ENCODE measurements at places on chromosomes 12 and 14.

DNA sequence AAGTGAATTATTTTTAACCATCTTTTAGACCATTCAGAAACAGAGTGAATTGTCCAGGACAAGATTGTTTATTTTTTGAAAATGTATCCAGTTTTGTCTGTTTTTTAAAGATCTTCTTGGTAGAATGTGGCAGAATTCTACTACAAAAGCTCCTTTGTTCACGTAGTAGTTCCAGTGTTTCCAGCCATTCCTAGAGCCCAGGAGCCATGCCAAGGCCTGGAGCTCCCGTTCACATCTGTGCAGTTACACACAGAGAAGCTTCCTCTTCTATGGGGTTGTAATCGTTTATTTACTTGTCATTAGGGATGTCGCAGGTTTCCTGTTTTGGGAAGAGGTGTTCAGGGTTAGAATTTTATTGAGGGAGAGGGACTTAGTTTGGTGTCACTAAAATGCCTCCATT lies 409.8 kb downstream of the NPAS3 start:
- DNase-seq = no peak

DNA sequence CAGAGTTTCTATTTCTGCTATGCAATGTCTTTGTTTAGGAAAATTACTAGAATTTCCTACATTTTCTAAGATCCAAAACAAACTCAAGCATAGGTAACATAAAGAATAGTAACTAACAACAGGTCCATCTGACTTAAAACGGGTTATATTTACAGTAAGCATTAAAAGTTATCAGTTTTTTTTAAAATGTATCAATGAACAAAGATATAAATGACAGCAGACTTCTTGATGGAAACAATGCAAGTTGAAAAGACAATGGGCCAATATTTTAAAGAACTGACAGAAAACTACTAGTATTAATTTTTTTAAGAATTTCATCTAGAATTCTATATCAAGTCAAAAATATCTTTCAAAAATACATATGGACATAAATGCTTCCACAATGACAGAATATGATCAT lies 367.1 kb upstream of the MGAT4C start:
- no peak for DNase-seq

- DNase-seq = no peak
Measured at GRCh38 chr14:96554315-96554910, 52.2 kb downstream of the PAPOLA start.

DNA sequence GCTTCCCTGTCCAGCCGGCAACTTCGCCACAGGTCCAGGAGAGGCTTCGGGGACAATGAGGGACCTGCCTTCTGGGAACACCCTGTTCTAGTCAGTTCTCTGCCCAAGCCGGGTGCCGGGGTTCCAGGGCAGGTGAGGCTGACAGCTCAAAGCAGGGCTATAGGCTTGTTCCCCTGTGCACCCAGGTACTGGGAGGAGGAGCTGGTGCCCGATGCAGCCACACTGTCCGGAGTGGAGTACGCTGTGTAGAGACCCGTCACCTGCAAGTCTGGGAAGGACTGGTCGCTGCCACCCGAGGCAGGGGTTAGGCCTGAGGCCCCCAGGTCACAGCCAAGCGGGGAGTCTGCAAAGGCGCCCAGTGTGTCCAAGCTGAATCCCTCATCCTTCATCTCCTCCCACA lies 29.6 kb downstream of the FOXN4 start:
- DNase-seq = no peak

- DNase-seq = peak; percentile 54
Measured at GRCh38 chr12:116703214-116703795, 34.6 kb downstream of the SPRING1 start.

DNA sequence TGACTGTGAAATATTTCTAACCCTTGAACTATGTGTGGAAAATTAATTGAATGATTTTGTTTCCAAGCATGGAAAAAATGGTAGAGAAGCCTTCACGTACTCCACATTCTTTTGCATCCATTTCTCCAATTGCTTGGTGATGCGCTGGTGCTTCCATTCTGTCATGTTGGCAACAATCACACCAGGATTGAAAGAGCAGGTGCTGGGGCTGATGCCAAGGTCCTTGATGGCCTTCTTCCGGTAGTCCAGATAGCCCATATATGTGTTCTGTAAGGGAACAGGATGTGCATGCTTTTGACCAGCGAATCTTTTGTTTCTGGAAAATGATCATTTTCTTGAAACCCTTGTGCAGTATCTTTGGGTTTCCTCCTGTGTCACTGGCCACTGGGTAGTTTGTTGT lies 28.6 kb downstream of the TDG start:
- DNase-seq = no peak

DNA sequence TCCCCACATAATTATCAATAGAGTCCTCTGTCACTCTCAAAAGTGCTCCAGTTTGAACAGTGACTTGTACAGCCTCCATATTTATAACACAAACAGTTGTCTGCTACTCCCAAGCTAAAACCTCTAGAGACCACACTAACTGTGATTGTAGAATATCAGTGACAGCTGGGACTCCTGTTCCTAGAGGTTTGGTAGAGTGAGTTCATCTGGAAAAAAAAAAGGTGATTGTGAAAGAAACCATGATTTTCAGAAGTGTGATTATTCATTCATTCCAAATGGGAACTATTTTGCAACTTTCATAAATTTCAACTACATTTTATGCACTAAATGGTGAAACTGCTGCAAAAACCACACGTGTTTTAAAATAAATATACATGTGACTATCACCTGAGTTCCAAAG lies 128.0 kb upstream of the PLXNC1 start:
- peak; percentile 32 for DNase-seq

- no peak for DNase-seq
Measured at GRCh38 chr12:25071366-25071765, 122.5 kb upstream of the BCAT1 start.

DNA sequence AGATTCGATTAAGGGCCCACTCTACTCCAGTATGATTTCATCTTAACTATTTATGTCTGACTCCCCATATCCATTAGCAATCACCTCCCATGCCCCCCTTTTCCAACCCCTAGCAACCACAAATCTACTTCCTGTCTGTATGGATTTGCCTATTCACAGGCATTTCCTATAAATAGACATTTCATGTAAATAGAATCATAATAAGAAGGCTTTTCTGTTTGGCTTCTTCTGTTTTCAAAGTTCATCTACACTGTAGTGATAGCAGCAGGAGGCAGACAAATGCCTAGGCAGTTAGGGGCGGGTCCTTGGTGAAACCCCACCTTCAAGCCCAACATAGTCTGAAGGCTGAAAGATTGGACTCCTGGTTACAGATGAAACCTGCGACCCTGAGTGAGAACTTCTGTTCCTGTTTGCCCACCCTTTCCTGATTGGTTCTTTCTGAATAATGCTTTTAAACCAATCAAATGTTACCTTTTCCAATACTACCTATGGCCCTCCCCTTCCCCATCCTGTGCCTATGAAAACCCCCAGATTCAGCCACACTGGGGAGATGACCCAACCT lies 62.1 kb upstream of the HECTD1 start:
- DNase-seq = peak; percentile 44

DNA sequence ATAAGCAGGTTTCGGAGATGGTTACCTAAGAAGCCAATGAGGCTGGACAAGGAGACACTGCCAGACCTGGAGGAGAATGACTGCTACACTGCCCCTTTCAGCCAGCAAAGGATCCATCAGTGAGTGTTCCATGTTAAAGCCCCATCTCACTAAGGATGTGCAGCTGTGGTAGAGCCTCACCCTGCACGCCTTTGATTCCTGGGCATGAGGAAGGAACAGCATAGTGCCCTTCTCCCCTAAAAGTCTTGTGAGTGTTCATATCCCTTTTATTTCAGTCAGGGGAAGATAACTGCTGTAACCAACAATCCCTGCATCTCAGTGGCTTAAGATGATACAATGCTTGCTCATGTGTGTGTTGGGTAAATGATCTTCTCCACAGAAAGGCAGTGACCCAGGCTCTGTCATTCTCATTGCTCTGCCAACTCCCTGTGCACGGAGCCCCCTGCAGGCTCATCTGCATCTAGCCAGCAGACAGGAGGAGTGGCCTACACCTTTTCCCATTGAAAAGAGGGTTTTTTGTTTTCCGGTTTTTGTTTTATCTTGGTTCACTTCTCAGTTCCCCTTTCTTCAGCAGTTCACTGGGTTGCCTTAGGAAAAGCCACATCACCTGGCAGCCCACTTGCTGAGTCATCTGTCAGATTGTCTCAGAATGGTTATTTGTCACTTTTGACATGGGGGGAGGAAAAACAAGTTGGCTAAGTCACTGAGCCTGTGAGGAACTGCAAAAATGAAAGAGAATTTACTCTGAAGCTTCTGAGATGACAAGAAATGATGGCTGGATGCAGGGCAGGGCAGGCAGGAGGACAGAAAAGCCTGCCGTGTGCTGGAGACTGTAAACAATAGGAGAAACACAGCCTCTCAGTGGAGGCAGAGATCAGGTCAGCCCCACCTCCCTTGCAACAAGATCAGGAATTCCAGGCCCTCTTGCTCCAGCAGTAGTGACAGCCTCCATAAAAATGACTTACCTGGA lies 193.3 kb downstream of the ANO4 start:
- peak; percentile 49 for DNase-seq

DNA sequence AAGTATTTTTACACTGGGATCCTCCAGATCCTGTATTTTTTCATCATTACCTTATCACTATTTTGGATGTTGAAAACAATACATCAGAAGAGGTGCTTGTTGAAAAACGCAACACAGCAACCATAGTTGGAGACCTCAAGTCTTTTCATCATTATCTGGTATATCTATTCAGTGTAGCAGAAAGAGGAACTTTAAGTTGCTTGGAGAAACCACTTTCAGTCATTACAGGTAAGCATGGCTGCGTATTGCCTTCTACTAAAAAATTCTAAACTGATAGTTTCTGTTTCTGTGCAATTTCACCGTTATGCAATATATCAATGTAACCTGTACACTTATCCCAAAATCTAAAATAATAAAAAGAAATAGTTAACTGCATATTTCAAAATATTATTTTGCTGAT lies 32.2 kb upstream of the PTPRQ start:
- no peak for DNase-seq

DNA sequence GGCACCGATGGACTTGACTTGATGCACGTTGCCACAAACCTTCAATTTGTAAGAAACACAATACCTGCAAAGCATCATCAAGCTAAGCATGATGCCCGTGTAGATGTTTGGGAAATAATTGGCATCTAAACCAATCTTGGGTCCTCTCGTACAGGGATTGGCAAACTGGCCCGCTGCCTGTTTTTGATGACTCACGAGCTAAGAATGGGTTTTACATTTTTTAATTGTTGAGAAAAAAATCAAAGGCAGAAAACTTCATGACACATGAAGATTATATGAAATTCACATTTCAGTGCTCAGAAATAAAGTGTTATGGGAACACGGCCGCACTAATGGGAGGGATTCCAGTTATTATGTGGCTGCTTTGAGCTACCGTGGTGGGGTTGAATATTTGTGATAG lies 10.9 kb downstream of the MTA1 start:
- peak; percentile 77 for DNase-seq

DNA sequence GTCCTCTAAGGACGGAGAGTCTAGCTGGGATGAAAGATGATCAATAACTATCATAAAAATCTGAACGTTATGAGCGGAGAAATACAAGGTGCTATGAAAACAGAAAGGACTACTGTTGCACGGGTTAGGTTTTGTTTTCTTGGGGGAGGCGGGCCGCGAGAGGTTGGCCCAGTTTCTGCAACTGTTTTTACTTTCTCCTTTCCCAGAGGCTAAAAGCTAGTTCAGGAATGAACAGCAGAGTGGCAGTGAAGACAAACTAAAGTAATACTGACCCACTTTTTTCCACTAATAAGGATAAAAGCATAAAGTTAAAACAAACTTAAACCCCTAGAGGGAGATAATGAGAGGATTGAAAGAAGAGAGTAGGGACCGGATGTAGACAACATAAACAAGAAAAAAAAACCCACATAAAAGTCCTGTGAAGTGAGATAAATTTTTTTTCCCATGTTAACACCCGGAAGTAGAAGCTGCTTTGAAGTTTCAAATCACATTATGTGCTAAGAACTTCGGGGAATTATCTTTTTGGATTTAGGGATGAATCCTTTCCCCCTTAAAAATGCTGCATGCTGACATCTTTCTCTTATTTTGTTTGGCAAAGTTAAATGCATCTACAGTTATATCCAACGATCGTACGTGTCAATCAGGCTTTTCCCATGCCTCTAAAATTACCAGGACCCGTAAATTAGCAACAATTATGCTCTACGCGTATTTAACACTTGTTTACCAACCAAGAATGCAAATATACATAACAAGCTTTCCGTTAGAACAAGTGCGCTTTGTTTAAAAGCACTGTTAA lies 1.0 kb upstream of the CDK17 start:
- peak; percentile 89 for DNase-seq

GRCh38 chr14:91743305-91743653 lies 11.4 kb upstream of the CATSPERB start:
- DNase-seq = no peak

DNA sequence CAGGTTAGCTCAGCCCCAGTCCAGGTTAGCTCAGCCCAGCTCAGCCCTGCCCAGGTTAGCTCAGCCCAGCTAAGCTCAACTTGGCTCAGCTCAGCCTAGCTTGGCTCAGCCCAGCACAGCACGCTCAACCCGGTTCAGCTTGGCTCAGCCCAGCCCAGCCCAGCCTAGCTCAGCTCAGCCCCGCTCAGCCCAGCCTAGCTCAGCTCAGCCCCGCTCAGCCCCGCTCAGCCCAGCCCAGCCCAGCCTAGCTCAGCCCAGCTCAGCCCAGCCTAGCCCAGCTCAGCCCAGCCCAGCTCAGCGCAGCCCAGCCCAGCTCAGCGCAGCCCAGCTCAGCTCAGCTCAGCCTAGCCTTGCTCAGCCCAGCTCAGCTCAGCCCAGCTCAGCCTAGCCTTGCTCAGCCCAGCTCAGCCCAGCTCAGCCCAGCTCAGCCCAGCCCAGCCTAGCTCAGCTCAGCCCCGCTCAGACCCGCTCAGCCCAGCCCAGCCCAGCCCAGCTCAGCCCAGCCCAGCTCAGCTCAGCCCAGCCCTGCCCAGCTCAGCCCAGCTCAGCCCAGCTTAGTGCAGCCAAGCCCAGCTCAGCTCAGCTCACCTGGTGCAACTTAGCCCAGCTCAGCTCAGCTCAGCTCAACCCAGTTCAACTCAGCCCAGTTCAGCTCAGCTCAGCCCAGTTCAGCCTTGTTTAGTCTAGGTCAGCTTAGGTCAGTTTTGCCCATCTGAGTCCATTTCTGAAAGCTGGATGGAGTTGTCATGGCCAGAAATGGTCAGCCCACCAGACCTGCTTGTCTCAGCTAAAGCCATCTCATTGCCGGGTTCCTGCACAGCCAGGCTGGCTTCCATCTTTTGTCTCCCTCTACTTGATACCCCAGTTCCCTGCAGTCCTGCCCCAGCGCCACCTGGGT lies 333.6 kb downstream of the TMEM121 start:
- DNase-seq = no peak

DNA sequence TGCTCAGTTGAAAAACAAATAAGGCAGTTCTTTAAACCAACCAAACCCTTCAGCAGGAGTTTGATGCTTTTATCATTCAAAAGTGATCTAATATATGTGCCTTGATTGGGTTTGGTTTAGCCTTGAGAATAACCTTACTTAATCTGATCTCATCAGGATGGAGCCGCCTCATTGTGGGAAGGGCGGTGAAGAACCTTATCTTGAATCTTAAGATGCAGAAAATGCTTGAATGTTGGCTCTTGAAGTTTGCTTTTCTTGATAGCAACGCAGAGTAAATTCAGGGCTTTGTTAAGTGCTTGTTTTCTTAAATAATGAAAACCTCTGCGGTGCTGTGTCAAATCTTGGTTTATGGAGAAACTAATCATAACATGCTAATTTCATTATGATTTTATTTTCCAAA lies 138.2 kb downstream of the MON2 start:
- DNase-seq = peak; percentile 58

GRCh38 chr14:102751088-102751487 lies 26.2 kb upstream of the TRAF3 start:
- no peak for DNase-seq

- DNase-seq = no peak
Measured at GRCh38 chr12:9784326-9784725, 23.6 kb upstream of the CD69 start.

GRCh38 chr12:48340943-48341342 lies 9.8 kb downstream of the ZNF641 start:
- no peak for DNase-seq

Measured in iris pigment epithelial cell (primary cell).